Stimulated activated CD8-positive, alpha-beta memory T cell treated with anti-CD3 and anti-CD28 coated beads, Interleukin-12 subunit alpha, Interleukin-12 subunit beta, amount 100 ng/mL, for 4 hours (primary cell): ENCODE measurements at places on chromosomes 16 and 17.

DNA sequence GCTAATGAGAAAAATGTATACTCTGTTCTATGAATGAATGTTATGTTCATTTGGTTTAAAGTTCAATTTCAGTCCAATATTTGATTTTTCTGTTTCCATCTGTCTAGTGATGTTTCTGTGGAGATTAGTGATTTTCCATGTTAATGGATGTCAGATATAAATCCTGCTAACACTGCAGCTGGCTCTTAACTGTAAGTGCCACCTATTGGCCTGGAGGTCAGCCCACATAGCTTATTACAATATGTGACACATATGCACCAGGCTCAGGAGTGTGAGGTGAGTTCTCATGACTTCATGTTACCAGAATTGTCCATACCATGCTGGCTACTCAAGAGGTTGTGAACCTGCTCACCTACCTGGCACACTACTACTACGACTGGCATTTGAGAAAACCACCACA is 17.1 kb downstream of the ATF7IP2 start:
- DNase-seq: no peak

GRCh38 chr16:53741546-53741945 is 37.6 kb downstream of the FTO start:
- DNase-seq: no peak

GRCh38 chr16:86203557-86204275 is 304.8 kb downstream of the IRF8 start:
- DNase-seq: no peak

DNA sequence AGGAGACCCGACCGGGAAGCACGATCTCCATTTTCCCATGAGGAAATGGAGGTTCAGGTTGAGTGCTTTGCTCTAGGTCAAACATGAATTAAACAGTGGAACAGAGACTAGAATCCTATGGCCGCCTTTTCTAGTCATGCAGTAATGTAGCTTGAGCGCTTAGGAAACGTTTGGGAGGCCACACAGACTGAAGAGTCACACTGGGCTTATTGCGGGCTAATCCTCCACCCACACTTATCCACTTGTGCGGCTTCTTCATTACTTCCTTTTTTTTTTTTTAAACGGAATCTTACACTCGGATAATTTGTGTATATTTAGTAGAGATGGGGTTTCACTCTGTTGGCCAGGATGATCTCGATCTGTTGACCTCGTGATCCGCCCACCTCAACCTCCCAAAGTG is 26.0 kb downstream of the CACNG3 start:
- no peak for DNase-seq

GRCh38 chr16:12558641-12559040 is 245.0 kb downstream of the CPPED1 start:
- DNase-seq: no peak

DNA sequence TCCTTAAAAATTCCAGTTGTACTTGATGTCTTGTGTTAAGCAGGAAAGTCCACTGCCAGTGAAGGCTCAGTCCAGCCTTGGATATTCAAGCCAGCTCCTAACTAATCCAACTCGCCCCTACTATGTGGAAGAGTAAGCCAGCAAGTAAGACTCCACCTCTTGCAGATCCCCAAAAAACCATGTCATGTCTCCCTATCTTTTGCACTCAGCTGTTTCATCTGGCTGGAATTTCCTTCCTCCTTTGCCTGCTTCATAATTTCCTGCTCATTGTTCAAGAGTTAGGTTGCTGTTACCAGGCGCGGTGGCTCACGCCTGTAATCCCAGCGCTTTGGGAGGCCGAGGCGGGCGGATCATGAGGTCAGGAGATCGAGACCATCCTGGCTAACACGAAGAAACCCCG is 37.8 kb downstream of the RBBP6 start:
- no peak for DNase-seq

GRCh38 chr17:37706446-37706845 is 38.4 kb downstream of the HNF1B start:
- DNase-seq: no peak

GRCh38 chr16:8905795-8906591 is 23.8 kb downstream of the LITAFD start:
- no peak for DNase-seq

DNA sequence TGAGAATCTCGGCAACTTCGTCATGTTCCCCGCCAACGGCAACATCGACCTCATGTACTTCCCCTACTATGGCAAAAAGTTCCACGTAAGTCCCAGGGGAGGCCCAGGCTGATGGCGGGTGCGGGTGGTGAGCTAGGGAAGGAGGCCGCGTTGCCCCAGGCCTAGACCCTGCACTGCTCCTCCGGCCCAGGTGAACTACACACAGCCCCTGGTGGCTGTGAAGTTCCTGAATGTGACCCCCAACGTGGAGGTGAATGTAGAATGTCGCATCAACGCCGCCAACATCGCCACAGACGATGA is 4.8 kb downstream of the ATP1B2 start:
- no peak for DNase-seq

GRCh38 chr17:44967026-44967906 is 837 bp downstream of the C1QL1 start:
- DNase-seq: no peak

- no peak for DNase-seq
These were observed 377 bp upstream of the CRHR1 start for GRCh38 chr17:45783593-45784292.

- no peak for DNase-seq
These were observed 48.0 kb downstream of the SHCBP1 start for GRCh38 chr16:46573008-46573833.

- DNase-seq: no peak
These were observed 6.7 kb upstream of the KRT14 start for GRCh38 chr17:41593306-41593981.

DNA sequence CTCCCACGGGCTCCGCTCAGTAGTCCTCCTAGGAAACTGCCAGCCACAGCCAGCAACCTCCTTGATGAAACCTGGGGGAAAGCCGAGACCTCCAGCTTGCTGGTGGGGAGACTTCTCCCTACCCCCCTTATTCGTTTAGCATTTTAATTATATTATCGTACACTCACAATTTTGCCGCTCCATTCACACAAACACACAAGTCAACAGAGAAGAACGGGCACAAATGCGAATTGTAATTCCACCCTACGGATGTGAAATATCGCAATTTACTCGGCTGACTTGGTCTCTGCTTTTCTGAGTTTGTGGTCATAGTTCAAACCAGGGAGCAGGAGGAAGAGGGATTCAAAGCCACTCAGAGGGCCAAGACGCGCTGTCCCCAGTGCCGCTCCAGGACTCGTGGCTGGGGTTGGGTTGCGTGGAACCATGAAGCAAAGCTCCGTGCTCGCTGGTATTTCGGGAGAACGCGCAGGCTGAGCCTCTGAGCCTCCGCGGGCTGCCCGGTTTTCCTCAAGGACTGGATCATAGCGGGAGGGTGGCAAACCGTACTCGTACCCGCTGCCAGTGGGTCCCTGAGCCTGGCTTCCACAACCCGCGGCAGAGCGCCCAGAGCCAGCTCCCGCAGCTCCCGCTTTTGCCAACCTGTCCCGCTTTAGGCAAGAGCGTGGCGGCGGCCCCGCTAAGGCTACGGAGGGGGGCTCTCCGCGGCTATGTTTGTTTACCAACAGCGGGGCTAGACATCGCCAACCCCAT is 2.0 kb downstream of the LHX1 start:
- DNase-seq: no peak

GRCh38 chr16:18047761-18048160 is 288.8 kb downstream of the NPIPA8 start:
- no peak for DNase-seq

DNA sequence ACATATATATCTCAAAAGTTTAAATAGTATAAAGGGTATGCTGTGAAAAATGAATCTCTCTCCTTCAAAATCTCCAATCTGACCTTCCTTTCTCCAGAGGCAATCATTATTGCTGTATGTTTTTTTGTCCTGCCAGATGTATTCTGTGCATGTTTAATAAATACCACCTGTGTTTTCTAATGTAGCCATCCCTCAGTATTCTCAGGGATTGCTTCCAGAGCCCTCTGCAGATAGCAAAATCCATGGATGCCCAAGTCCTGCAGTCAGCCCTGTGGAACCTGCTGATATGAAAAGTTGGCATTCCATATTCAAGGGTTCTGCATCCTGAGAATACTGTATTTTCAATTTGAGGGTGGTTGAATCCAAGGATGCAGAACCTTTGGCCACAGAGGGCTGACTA is 42.9 kb downstream of the BPTF start:
- no peak for DNase-seq

GRCh38 chr16:86428729-86429517 is 81.4 kb upstream of the FOXF1 start:
- DNase-seq: no peak

GRCh38 chr17:78159575-78160158 is 8.7 kb upstream of the SYNGR2 start:
- DNase-seq: no peak

DNA sequence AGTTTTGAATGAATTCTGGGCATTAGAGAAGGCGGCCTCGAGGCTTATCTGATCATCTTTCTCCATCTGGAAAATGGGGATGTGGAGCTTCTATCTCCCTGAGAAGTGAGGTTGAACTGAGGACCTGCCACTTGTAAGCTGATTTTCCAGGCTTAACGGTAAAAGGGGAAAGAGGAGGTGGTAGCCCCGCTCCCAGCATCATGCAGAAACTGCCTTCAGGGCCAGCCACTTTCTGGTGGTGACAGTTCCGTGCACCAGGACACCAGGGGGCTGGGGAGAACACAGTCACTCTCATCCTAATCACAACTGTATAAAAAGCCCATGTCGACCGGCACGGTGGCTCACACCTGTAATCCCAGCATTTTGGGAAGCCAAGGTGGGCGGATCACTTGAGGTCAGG is 20.9 kb upstream of the CPSF4L start:
- no peak for DNase-seq

- no peak for DNase-seq
These were observed 32.4 kb upstream of the POLR3E start for GRCh38 chr16:22264786-22265185.

DNA sequence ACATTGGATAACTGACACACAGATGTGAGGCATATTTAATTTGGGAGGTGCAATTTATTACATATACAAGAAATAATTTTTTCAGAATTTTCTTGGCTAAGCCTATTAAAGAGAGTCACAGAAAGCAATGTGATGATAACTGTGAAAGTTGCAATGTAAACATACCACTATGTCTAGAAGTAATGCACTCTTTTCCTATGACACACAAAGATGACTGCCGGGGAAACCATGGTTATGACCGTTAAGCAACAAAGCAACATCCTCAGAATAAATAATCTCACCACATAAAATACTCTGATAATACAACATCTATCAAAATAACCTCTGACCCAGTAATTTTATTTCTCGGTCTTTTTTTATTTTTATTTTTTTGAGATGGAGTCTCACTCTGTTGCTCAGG is 10.5 kb upstream of the QRICH2 start:
- no peak for DNase-seq

DNA sequence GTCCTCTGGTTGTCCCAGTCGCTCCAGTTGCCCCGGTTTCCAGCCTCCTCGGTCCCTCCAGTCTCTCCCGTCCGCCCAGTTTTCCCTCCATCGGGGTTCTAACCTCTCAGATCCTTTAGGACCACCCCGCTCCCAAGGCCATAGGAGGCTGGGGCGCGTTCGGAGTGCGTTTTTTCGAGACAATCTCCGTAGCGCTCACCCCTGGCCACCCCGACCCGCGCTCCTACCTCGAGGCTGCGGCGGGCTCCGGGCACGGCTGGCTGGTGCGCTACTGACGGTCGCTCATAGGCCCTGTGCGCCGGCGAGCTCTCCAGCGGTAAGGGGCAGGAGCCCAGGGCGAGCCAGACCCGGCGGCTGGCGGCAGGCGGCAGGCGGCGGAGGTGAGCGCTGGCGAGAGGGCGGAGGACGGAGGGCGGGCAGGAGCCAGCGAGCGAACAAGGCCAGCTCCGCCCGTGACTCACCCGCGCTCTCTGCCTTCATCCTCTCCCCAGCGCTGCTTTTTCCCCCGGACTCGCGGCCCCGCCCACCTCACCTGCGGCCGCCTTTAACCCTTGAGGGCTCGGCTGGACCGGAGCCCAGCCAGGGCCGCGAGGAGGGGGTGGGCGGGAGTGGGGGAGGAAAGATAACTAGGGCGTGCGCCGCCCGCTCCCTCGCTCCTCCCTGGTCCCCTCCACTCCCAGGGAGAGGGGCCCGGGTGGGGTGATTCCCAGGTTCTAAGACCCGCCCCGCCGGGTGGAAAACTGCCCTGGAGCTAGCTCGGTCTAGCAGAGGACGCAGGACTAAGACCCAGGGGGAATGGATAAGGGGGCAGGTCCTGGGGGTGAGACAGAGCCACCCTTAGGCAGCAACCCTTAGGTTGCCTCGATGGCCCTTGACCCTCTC is at the start of gene SP6:
Gene SP6, minus strand, starts transcription at position 472 of the 882 bp plus-strand sequence. CDS start 2,734 bp downstream, outside the sequence.
- DNase-seq: peak; percentile 65

GRCh38 chr16:4306470-4307214 is 9.2 kb upstream of the GLIS2 start:
- DNase-seq: no peak

DNA sequence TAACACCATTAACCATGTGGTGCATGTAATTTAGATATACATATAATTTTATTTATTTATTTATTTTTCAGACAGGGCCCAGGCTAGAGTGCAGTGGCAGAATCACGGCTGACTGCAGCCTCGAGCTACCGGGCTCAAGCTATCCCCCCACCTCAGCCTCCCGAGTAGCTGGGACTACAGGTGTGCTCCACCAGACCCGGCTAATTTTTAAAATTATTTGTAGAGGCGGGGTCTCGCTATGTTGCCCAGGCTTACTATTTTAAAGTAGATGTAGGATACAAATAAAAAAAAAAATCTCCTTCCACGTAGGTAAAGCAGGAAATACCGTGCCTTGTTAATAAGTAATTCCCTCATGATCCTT is 446 bp upstream of the COQ7 start:
- DNase-seq: no peak

- no peak for DNase-seq
These were observed 272.8 kb downstream of the WWOX start for GRCh38 chr16:78372277-78372676.

GRCh38 chr16:73615071-73615940 is 567.4 kb upstream of the ZFHX3 start:
- no peak for DNase-seq

DNA sequence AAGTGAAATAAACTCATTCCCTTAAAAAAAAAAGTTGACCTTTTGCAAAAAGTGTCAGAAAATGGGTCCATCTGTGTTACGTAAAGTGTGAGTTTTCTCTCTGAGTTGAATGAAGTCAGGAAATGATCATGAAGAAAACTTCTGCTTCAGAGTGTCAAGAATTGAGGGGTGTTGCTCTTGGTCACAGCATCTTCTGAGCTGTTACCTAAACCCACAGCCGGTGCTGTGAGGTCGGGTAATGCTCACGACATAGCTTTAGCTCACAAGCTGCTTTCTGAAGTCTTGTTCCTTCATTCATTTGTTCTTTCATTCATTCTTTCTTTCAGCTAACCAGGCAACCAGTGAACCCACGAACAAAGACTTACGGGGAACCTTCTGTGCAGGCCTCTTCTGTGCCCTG is 372.1 kb downstream of the CPPED1 start:
- no peak for DNase-seq
